ENCODE measurements at places on chromosomes 3 and 15.
A peak's percentile ranks its signal among the peaks of the same experiment; 100 is the strongest.

DNA sequence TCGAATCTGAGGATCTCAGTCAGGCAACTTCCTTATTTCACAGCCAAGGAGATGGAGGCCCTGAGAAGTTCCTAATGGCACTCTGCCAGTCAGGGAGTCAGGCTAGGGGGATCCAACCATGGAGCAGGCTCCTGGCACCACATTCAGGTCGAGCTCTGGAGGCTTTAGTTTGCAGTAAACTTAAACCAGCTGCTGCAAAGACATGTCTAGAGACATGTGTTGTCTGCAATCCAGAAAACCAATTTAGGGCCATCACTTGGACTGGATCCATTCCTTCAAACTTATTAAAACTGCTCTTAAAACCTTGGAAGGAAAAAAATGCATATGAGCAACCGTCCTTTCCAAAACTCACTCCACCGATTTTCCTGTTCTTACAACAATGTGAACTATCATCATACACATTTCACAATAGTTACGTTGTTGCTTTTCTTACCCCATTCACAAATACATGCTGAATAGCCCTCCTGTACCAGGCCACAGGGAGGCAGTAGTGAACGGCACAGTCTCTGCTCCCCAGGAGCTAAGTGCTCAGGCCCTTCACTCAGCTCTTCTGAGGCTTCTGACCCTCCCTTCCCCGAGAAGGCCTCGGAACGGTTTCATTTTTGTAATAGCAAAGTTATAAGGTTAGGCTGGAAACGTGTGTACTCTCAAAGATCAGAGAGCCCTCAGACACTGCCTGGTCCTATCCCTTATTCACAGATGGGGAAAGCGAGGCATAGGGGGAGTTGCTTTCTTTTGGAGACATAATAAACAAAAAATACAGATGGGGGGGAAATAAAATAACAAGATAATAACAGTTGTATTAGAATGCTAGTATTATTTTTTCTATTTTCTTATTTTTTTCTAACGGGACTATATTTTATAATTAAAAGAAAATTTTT is 20.1 kb downstream of the RFT1 start:
- DNase-seq: peak; percentile 27
- H3K4me3 ChIP-seq: no peak overlapping the region
- H3K4me1 ChIP-seq: no peaks in the 10 kb centered on the region
- no peak overlapping the region for H3K27ac ChIP-seq
- no peaks in the 10 kb centered on the region for H3K36me3 ChIP-seq

DNA sequence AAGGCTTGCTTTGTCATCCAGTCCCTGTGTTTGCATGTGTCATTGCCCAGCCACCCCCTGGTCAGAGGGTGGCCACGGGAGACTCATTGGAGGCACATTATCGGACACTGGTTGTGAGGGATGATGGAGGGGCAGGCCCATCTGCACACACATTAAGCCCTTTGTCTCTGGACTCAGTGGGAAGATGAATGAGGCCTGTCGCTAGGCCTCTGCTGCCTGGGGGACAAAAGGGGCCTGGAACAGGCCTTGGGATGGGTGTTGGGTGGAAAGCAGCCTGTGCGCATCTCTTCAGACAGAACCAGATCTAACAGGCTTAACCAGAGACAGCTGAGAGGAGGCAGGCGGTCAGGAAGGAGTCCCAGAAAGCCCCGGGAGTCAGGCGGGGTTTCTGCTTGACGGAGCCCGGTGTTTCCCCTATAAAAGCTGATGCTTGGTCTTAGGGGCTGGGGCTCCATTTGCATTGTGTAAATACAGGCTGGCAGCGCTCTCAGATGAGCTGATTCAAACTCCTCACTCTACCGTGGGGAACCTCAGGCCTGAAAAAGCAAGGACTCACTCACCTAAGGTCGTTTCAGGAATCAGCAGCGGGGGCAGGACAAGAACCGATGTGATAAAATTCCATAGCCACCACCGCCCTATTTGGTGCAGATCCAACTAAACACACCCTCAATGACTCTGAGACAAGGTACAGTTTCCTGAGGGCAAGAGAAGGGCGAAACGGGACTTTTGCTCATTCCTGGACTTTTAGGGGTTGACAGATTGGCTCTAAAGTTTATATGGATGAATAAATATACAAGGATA is 17.1 kb upstream of the SKIC8 start:
- no peak overlapping the region for H3K4me3 ChIP-seq
- H3K27me3 ChIP-seq: no peaks in the 10 kb centered on the region
- H3K36me3 ChIP-seq: no peaks in the 10 kb centered on the region
- DNase-seq: peak; percentile 28

GRCh38 chr15:72227720-72228119 is 3.3 kb downstream of the PKM start:
- H3K27me3 ChIP-seq: no peaks in the 10 kb centered on the region
- H3K4me3 ChIP-seq: peak overlapping the region; percentile 91
- DNase-seq: no peak
- H3K27ac ChIP-seq: peak overlapping the region; percentile 92
- peaks cover 27% of the 10 kb centered on the region for H3K36me3 ChIP-seq
- H3K4me1 ChIP-seq: peaks cover 48% of the 10 kb centered on the region

GRCh38 chr15:79376383-79376782 is 55.8 kb upstream of the MINAR1 start:
- H3K36me3 ChIP-seq: no peaks in the 10 kb centered on the region
- no peak overlapping the region for H3K4me3 ChIP-seq
- no peaks in the 10 kb centered on the region for H3K4me1 ChIP-seq
- no peaks in the 10 kb centered on the region for H3K27me3 ChIP-seq

GRCh38 chr3:5260992-5261501 is 73.5 kb downstream of the EDEM1 start:
- H3K27me3 ChIP-seq: no peaks in the 10 kb centered on the region
- H3K4me3 ChIP-seq: no peak overlapping the region
- no peak overlapping the region for H3K27ac ChIP-seq
- H3K36me3 ChIP-seq: no peaks in the 10 kb centered on the region
- H3K4me1 ChIP-seq: no peaks in the 10 kb centered on the region

- H3K27me3 ChIP-seq: no peaks in the 10 kb centered on the region
- DNase-seq: peak; percentile 68
- H3K27ac ChIP-seq: no peak overlapping the region
- no peaks in the 10 kb centered on the region for H3K4me1 ChIP-seq
- no peaks in the 10 kb centered on the region for H3K36me3 ChIP-seq
Measured at GRCh38 chr15:37891766-37892368, 42.6 kb upstream of the TMCO5A start.

DNA sequence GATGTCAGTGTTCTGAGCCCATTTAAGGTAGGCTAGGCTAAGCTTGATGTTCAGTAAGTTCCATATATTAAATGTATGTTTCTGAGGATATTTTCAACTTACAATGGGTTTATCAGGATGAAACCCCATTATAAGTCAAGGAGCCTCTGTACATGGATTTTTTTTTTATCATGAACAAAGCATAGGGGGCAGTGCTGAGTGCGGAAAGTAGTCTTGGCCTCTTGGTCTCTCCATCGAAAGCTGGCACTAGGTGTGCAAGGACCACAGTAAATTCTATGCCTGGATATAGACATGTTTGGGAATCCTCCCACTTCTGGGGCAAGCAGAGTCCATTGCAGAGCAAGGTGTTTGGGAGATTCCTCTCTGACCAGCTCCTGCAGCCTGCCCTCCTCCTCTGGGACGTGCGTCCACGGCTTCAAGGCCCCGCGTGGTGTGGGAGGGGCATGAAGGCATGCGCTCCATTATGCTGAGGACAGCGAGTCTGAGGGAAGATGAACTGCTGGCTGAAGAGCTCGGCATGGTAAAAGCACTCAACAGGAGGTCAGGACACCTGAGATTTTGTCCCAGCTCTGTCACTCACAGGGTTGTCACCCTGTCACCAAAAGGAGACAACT is 122.9 kb upstream of the LIPC start:
- no peaks in the 10 kb centered on the region for H3K36me3 ChIP-seq
- DNase-seq: peak; percentile 14
- no peaks in the 10 kb centered on the region for H3K27me3 ChIP-seq

DNA sequence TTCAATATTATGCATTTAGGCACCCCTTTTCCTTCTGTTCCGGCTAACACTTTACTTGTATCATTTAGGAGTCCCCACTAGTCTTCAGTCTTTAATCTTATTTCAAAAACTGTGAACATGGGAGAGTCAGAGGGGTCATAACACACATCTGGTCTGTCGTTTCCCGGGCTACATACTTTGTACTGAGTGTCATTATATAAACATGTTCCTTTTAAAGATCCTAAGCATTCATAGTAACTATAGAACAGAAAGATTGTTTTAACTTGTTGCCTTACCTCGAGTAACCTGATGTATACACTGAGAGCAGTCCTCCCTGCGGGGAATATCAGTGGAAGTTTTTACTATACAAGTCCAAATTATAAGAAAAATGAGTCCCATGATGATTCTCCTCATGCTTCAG is 78.2 kb upstream of the VEPH1 start:
- H3K27ac ChIP-seq: no peak overlapping the region
- no peaks in the 10 kb centered on the region for H3K36me3 ChIP-seq
- H3K4me1 ChIP-seq: no peaks in the 10 kb centered on the region
- no peak for DNase-seq
